ENCODE measurements at places on chromosomes 1 and 21.

GRCh38 chr1:207454046-207454964, at the start of gene CR2:
TSS of gene CR2 (plus strand) at chr1:207454328. CDS start at chr1:207454419, 91 bp downstream.
- no peak for DNase-seq

GRCh38 chr1:40948741-40949443, 30.6 kb upstream of the CTPS1 start:
- DNase-seq, result peak; percentile 68

- peak; percentile 21 for DNase-seq
Measured at GRCh38 chr1:198232378-198232777, 75.6 kb downstream of the NEK7 start.

GRCh38 chr1:12433323-12434053, 184.5 kb downstream of the DHRS3 start:
- peak; percentile 34 for DNase-seq

- no peak for DNase-seq
Measured at GRCh38 chr1:47469910-47470309, 32.1 kb downstream of the FOXD2 start.

DNA sequence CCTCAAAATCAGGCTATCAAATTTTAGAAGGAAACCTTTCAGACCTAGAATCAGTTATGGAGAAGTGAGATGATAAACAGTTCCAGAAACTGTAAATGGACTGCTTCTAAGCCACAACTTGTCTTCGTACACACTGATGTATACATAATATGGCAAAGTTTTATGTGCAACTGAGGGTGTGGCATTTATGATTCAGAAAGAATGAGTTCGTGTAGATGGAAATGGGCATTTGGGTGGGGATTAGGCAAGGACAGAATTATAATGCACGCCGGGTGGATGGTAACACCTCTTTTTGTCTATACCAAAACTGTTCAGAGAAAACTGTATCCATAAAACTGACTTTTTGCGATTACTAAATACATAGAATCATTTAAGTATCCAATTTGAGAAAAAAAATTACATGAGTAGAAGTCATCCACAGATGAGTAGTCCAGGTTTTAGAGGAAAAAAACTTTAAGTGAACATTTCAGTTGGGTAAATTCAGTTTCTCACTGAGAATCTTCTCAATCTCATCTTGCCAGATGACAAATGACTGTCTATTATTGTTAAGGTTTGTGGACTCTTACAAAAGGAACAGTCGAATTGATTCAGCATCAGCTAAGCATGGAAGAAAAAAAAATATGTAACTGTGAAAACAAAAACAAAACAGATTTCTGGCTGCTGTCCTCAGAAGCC, 22.5 kb downstream of the ERRFI1 start:
- DNase-seq, result no peak

DNA sequence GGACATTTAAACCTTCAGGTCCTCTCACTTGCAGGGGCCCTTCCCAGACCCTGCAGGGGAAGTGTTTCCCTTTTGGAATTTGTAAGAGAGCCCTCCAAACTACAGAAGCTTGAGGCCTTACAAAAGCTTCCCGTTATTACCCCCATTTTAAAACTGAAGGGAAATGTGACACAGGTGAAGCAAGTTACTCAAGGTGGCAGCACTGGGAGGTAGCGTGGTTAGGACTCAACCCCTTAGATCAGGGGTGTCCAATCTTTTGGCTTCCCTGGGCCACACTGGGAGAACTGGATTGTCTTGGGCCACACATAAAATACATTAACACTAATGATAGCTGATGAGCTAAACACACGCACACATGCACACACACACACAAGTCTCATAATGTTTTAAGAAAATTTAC, 15.8 kb upstream of the ZC3H12A start:
- no peak for DNase-seq

DNA sequence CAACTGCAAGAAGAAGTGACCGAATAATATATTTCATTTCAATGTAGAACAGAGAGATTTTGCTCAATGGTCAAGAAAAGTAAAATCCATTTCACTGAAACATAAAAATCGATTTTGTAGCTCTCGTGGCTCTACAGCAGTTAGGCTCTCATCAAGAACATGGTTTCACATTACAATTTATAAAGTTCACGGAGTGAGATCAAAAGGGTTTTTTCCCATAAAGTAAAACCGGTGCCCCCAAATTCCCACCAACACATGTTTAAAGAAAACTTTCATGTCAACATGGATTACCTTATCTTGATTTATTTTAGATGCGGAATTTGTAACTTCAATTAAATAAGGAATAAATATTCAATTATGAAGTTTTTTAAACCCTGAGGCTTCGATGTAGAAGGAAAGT, 16.3 kb upstream of the VAV3 start:
- no peak for DNase-seq

DNA sequence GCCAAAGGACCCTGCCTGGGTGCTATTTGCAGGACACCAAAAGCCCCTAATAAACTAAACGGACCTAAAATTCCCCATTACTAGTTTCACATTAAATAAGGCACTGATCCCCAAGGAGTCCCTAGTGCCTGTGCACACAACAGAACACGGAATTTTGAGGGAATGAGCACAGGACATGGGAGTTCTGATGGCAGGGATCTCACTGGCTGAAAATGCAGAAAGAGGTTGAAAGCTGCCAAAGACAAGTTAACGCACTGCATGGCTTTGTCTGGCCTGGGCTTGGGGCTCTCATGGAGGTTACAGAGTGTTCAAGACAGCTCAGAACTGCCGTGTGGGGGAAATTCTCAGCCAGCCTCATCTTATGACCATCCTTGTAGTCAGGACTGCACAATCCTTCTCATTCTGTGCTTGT, 15.6 kb upstream of the ATP1B1 start:
- DNase-seq, result no peak

DNA sequence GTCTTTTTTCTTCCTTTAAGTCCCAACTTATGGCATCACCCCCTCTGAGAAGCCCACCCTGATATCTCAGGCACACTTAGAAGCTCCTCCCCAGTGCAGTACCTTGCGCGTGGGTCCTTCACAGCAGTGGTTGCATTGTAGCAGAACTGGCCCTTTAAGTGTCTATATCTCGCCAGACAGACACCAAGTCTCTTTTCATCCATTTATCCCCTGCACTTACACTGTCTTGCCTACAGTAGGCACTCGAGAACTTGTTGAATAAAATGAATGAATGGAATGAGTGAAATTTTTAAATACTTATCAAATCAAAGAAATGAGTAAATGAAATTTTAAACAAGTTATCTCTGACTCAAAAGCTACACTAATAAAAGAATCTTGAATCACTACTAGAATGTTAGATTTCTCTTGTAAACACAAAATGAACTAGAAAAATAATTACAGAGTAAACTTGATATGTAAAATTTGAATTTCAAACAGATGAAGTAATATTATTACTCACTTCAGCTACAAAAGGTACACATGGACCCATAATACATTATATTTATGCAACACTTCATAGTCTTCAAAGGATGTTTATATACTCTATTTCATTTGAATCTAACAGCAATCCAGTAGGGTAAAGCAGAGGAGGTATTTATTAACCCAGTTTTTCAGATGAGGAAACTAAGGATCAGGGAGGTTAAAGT, 54.7 kb upstream of the MAN1A2 start:
- peak; percentile 8 for DNase-seq

DNA sequence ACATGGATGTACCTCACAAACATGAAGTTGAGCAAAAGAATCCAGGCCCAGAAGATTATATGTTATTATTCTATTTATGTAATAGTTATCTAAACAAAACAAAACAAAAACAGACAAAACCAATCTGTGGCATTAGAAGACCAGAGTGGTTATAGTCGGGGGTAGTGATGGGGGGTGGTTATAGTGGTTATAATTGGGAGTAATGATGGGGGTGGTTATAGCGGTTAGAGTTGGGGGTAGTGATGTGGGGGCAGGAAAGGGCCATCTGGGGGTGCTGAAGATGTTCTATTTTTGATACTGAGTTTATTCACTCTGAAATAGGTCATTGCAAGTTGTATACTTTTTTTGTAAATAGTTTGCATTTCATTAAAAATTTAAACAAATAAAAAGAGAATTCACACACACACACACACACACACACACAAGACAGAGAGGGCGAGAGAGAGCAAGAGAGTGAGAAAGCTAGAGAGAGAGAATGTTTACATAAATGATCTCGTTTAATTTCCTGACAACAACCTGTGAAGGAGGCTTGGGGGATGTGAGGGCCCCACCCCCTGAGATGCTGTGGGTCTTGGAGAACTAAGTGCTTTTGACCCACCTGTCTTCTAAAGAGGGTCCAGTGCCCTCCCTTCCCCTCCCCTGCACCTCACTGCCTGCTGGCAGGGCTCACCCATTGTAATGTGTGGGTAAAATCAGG, 37.4 kb downstream of the RHOU start:
- no peak for DNase-seq

DNA sequence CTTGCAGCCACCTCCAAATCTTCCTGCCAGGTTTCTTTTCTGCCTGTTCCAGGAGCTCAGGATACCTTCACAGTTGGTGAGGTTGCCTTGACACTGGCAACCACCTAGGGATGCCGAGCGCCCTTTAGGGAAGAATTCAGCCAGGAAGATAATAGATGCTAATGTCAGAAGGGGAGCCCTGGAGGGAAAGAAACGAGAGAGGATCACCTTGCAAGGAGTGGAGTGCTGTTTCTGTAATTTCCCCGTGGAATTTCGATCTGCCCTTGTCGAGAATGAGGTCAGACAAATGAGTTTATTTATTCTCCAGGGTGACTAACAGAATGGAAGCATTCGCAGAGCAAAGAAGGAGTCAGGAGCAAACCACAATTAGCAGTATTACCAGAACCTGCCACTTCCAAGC, 315.8 kb upstream of the KAZN start:
- no peak for DNase-seq

- no peak for DNase-seq
Measured at GRCh38 chr1:7346600-7347570, 424.2 kb upstream of the VAMP3 start.

- DNase-seq, result peak; percentile 7
Measured at GRCh38 chr1:101388904-101389546, 152.2 kb downstream of the S1PR1 start.

- DNase-seq, result no peak
Measured at GRCh38 chr1:239757716-239758115, 334.0 kb upstream of the FMN2 start.

- DNase-seq, result no peak
Measured at GRCh38 chr21:42846221-42846620, 33.1 kb downstream of the WDR4 start.

GRCh38 chr1:245131026-245131393, 23.8 kb upstream of the KIF26B start:
- no peak for DNase-seq

DNA sequence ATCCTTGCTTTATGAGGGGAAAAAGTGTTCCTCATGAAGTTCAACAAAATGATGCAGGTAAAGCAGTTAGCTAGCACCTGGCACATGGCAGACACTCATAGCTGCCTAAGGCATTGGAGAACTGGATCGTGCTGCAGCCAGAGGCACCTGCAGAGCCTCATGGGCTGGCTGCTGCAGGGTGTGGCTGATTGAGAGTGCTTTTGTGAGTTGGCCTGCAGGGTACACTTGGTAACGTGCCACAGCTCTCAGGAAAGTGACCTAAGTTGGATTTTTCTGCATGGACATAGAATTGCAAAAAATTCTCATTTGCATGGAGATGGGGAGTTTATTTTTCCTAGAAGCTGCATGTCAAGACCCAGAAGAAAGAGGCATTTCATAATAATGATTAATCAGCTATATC, 31.6 kb upstream of the IL20 start:
- no peak for DNase-seq

- no peak for DNase-seq
Measured at GRCh38 chr1:81314513-81315233, 486.1 kb upstream of the ADGRL2 start.

- DNase-seq, result no peak
Measured at GRCh38 chr1:191152776-191153175, 675.1 kb upstream of the BRINP3 start.

DNA sequence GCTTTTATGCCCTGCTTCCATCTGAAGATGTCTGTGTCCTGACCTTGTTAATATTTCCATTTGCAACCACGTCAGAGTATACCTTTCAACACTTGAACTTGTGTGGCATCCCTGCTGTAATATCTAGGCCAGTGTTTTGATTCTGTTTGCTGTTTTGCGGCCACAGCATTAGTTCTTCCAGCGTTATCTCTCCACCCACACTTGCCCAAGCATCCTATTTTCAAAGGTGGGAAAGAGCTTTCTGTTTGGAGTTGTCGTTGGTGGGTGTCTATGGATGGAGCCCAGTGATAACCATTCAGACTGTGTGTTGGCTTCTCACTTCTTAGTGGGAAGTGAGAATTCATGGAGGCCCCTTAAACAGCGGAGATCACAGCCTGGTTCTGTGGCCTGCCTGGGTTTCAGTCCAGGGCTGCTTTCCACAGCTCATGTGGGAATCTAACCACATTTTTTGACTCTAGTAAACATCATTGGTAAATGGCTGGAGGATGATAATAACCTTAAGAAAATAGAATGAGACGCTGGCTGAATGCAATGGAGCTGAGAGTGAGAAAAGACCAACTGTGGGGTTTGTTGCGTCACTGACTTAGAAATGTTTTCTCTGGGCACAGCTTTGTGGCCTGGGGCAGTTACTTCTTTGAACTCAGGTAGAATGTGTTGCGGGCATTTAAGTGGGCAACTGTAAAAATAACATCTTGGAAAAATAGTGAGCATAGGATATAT, 7.6 kb downstream of the TENT5C start:
- DNase-seq, result no peak

DNA sequence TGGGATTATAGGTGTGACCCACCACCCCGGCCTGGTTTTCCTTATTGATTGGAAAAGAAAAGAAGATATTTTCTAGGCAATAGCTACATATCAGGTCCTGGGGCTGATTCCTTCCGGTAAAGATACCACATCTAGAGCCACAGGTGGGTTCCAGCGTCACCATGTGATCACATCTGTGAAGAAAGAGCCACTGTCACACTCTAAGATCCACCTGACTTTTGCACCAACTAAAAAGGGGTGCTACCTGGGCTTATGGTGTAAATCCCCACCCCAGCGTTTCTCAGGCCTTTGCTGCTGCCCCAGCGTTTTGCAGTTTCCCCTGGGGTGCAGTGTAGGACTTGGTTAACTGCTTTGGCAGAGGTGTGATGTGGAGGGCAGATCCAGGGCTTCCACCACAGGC, 22.3 kb upstream of the PDE9A start:
- no peak for DNase-seq

DNA sequence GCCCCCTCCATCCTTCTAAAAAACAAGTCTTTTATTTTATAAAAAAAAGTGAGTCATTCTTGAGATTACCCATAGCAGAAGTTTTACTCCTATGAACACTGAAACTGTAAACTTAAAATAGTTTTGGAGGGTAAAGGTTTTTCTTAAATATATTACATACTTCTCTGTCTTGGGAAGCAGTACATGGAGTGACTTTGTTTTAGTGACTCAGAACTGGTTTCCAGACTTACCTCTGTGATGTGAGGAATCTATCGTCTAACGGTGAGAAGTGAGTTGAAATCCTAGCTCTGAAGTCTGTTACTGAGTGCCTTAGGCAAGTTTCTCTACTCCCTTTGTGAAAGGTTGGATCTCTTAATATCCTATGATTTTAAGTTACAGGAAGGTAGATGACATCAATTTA, 176.3 kb upstream of the POU3F1 start:
- DNase-seq, result peak; percentile 51

DNA sequence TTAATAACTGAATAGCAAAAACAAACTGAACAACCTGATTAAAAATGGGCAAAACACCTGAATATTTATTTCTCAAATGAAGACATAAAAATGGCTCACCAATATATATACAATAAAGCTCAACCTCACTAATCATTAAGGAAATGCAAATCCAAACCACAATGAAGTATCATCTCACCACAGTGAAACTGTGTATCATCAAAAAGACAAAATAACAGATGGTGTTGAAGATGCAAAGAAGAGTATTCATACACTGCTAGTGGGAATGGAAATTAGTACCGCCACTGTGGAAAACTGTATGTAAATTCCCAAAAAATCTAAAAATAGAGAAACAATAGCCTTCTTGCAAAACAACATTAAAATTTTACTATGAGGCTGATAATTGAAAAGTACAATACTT, 1660.1 kb upstream of the B3GALT2 start:
- DNase-seq, result no peak

Measured in fibroblast of upper back skin (primary cell).